ENCODE measurements at places on chromosomes 13 and 19. TPM values are rescaled to one million over a fixed set of nuclear protein-coding genes. Genes with fewer than 3 reads are reported as not detected.

IL27RA gene
- 0.88 TPM for total RNA-seq

ZNF575 gene
- total RNA-seq: 0.14 TPM

IFI30 gene
- 23.9 TPM for total RNA-seq

CLDN10 gene
- not detected for total RNA-seq

C3 gene
- 203 TPM for total RNA-seq

CABP5 gene
- not detected for total RNA-seq

CEACAM20 gene
- total RNA-seq: not detected

SUGP1 gene
- total RNA-seq: 44.8 TPM

RXFP2 gene
- 0.14 TPM for total RNA-seq

RABAC1 gene
- 236 TPM for total RNA-seq

ATP8B3 gene
- 1.1 TPM for total RNA-seq

BSG gene
- 282 TPM for total RNA-seq

MYO1F gene
- 0.66 TPM for total RNA-seq

UHRF1 gene
- total RNA-seq: 2.8 TPM

RNF225 gene
- 0.43 TPM for total RNA-seq

EVI5L gene
- 39.2 TPM for total RNA-seq

ATP12A gene
- total RNA-seq: not detected

CGB8 gene
- total RNA-seq: not detected

ZNF155 gene
- total RNA-seq: 6.9 TPM

GPATCH1 gene
- total RNA-seq: 5.4 TPM

CCL25 gene
- total RNA-seq: not detected

PSG2 gene
- total RNA-seq: not detected

ZNF579 gene
- total RNA-seq: 9.0 TPM

FFAR2 gene
- total RNA-seq: not detected

ZNF417 gene
- 13.3 TPM for total RNA-seq

DZIP1 gene
- 44.5 TPM for total RNA-seq

ZNF681 gene
- total RNA-seq: 0.22 TPM

ACP7 gene
- not detected for total RNA-seq

ZNF208 gene
- total RNA-seq: not detected

EHD2 gene
- 112 TPM for total RNA-seq

IZUMO2 gene
- not detected for total RNA-seq

ZNF626 gene
- 11.6 TPM for total RNA-seq

ACER1 gene
- total RNA-seq: not detected

NMRK2 gene
- total RNA-seq: not detected

ZNF578 gene
- 4.2 TPM for total RNA-seq

ADGRE3 gene
- total RNA-seq: 0.14 TPM

FGF22 gene
- total RNA-seq: not detected

TMTC4 gene
- 20.6 TPM for total RNA-seq

DOCK9 gene
- 15.1 TPM for total RNA-seq

EXOC3L2 gene
- total RNA-seq: under 0.01 TPM

HSD17B14 gene
- 27.8 TPM for total RNA-seq

EFNB2 gene
- 2.2 TPM for total RNA-seq

ZNF112 gene
- 3.7 TPM for total RNA-seq

FPR2 gene
- not detected for total RNA-seq

KLK11 gene
- not detected for total RNA-seq

Measured in placental pericyte (primary cell).